ENCODE measurements at places on chromosomes 16 and 17.

- DNase-seq: peak; percentile 77
Measured at GRCh38 chr17:75516619-75517296, 430 bp downstream of the TSEN54 start.

DNA sequence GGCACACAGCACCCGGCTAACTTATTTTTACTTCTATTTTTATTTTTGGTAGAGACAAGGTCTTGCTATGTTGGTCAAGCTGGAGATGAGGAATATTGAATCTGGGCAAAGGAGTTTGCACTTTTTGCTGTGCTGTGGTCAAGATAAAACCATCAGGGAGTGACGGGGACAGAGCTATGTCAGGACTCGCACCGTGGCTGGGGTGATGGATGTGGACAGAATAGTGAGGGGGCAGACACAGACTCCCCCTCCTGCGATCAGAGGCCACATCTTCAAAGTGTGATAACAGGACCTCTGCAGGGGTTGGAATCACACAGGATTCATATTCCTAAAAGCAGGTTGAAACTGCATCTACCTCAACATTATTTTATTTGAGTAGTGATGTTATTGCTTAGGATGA, 25.6 kb downstream of the IL21R start:
- no peak for DNase-seq

GRCh38 chr17:43471585-43472160, 12.1 kb upstream of the DHX8 start:
- DNase-seq: no peak

DNA sequence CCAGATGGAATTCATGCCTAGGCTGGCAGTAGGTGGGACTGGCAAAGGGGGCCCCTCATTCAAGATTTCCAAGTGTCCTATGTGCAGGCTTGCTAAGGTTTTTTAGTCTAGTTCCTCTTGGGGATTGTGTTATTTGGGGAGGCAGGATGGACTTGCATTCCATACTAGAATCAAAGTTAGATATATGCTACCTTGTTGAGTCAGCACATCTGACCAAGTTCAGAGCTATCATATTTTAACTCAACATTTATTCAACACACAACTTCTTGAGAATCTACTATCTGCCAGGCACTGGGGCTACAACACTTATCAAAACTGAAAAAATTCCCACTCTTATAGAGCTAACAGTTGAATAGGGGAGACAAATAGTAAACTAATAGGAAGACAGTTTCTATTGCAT, 6.7 kb downstream of the GP2 start:
- DNase-seq: no peak

DNA sequence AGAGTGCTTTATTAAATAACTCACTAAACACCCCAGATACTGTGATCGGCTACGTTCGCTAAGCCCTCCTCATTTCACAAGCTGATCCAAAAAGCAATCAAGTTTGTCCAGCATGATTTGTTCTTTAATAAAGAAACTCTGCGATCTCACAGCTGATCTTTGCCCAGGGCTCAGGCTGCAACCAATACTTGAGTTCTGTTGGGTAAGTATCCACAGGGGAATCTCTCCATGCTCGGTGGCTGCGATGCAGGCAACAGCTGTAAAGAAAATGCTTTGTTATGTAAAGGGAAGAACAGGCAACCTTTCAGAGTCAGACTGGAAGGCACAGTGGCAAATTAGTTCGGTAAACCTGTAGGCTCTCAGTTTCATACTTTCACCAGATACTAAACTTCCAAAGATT, 67.5 kb downstream of the SHISA6 start:
- DNase-seq: no peak

DNA sequence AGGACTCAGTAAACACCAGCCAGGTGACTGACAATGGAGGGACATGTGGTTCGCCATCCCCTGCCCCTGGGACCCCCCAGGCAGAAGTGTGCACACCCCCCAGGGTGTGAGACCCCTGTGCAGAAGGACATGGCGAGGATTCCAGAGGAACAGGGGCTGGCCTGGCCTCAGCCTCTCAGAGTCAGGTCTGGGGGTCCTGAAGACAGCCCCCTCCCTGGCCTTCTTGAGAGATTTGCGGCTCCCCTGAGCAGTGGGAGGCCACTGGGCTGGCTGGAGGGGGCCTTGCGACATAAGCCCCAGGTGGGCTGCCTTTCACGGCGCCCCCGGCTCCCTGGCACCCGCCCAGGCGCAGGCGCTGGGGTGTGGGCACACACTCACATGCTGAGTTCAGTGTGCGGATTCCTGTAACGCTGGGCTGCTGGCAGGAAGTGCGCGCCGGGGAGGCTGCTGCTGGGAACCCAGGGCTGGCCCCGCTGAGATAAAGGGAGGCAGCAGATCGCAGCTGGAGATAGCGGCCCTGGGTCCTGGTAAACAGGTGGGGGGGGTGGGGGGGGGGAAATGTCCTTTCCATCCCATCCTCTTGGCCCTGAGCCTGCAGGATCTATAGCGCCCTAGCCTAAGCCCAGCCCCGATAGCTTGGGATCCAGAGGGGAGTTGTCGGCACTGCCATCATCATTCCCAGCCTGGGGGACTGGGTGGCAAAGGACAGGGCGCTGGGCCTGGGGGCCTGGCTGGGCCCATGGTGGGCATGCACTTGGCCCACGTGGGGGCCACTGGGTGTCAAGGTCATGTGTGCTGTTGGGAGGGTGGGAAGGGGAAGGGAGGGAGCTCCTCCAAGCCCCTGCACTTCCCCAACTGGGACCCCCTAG, 27.1 kb downstream of the TMEM235 start:
- no peak for DNase-seq

GRCh38 chr16:75288596-75289120, 37.2 kb upstream of the BCAR1 start:
- DNase-seq: no peak

GRCh38 chr17:37506678-37507077, 17.0 kb downstream of the DUSP14 start:
- no peak for DNase-seq

- no peak for DNase-seq
Measured at GRCh38 chr17:27549251-27549893, 81.6 kb upstream of the LGALS9 start.

DNA sequence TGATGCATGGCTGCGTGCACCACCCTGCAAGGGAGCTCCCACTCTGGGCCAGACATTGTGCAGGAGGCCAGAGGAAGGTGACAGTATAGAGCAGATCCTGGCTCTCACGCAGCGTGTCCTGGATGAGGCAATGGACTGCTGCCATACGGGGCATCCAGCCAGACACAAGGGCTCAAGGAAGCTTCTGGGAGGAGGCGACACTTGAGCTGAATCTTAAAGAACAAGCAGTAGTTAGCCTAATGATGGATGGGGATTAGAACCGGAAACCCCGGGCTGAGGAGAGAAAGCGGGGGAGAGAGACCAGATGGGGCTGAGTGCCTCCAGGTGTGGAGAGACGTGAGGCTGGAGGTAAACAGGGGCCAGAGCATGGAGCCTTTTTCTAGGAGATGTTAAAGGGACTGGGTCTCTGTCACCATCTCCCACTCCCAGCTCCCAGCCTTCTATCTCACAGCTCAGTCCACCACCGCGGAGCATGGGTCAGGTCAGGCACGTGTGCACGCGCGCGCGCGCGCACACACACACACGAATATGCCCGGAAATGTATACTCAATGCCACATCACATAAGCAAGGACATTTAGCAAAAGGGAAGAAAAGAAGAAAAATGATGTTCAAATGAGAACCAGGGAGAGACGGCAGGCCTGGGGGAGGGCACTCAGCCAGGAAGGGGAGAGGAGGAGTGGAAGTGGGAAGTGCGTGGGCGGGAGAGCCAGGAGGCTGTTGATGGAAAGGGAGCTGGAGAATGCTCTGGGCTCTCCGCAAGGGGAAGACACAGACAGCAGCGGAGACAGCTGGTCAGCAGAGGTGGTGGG, 46.3 kb downstream of the CCDC42 start:
- no peak for DNase-seq

- DNase-seq: no peak
Measured at GRCh38 chr17:81400154-81400977, 5.1 kb downstream of the BAHCC1 start.

- no peak for DNase-seq
Measured at GRCh38 chr16:17301593-17302135, 169.1 kb downstream of the XYLT1 start.

DNA sequence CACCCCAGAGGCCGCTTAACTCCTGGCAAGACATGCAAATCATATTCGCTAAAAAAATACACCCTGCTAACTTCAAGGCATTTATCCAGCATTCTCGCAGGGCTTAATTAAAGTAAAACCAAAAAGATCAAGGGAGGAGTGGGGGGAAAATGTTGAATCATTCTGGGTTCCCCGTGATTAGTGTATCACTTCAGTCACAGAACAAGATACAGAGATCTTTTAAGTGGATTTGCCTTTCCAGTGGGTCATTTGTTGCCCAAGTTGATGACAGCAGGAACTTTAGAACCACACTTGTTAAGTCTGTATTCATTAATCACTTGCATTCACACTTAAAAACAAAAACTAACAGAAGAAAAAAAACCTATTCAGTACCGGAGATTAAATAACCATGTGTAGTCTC, 17.3 kb downstream of the CRYBA1 start:
- no peak for DNase-seq

DNA sequence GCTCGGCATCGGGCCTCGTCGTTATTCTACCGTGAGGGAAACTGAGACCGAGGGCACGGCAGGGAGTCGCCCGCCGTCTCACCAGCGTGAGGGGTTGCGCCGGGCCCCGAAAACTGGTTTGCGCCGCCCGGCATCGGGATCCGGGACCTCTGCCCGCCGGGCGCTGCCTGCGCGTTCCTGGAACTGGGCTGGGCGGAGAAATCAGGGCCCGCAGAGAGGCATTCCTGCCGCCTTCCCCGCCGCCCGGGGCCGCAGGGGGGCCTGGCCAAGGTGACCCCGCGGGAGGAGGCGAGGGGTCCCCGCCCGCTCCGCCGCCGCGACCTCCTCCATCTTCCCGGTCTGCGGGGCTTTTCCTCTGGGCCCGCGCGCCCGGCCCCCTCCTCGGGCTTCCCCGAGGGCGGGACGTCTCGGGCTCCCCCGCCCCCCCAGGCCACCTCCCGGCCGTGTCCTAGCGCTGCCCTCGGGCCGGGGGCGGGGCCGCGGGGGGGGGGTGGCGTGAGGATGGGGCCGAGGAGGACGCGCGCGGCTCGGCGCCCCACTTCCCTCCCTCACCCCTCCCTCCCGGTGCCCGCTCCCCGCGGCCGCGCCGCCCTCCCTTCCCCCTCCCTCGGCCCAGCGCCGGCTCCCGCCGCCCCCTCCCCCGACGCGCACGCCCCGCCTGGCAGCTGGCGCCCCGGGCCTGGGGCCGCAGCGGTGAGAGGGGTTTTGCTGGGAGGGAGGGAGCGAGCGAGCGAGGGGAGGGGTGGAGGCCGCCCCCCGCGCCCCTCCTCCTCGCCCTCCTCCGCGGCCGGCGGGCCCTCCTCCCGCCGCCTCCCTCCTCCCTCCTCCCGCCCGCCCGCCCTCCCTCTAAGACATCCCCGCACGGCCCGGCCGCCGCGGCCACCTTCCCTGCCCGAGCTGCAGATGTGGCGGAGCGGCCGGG, at the start of gene GLIS2:
Gene GLIS2, plus strand, starts transcription at position 882 of the 922 bp plus-strand sequence. CDS start 16,214 bp downstream, outside the sequence.
- DNase-seq: peak; percentile 86

DNA sequence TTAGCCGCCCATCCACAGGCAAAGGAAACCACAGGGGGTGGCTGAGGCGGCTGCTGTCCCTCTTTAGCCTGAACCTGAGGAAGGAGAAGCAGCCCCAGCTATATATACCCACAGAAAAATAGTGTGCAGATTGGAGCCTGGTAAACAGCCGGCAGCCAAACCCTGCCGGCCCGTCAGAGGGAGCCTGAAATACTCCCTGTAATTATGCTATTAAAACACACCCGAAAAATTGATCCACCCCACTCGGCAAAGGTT, 6.8 kb downstream of the PIEZO1 start:
- DNase-seq: no peak

DNA sequence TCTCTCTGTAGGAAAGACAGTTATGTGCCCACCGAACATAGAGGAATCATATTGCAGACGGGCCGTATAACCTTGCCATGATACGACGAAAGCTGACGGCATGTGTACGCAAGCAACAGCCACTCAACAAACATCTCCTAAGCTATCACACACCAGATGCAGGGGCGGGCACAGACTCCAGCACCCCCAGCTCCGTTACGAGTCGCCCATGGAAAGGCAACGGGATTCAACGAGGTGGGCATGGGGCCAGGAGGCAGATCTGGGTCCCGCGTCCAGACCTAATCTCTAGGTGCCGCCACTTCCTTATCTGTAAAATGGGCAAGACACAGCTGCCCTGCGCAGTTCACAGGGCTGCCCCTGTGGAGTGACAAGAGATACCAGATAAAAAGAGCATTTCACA, 35.6 kb downstream of the ABR start:
- no peak for DNase-seq

DNA sequence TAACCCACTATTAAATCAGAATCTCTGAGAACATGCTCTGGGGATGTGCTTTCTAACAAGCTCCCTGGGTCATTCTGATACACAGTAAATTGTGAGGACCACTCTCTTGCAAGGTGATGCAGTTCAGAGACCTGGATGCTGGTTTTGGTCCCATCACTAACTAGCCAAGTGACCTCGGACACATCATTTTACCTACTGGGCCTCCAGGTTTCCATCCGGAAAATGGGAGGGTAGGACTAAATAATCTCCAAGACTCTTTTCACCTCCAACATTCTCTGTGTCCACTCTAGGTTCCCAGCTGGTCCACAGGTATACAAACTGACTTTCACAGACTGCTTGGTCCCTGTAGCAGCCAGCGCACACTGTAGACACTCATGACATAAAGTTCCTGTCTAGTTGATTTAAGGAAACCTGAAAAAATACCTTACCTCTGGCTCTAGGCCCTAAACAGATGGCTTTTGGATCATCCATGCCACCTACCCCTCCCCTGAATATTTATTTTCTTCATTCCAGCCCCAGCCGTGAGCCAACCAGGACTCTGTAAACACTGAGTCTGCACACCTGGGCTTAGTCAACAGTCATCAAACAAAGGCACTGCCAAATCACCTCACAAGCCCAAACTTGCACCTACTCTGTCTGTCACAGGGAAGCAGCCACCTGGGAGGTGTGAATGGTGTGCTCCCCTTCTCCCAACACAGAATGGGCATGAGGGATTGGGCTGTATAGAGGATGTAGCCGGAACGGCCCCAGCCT, 51.3 kb upstream of the MRPS23 start:
- DNase-seq: no peak

DNA sequence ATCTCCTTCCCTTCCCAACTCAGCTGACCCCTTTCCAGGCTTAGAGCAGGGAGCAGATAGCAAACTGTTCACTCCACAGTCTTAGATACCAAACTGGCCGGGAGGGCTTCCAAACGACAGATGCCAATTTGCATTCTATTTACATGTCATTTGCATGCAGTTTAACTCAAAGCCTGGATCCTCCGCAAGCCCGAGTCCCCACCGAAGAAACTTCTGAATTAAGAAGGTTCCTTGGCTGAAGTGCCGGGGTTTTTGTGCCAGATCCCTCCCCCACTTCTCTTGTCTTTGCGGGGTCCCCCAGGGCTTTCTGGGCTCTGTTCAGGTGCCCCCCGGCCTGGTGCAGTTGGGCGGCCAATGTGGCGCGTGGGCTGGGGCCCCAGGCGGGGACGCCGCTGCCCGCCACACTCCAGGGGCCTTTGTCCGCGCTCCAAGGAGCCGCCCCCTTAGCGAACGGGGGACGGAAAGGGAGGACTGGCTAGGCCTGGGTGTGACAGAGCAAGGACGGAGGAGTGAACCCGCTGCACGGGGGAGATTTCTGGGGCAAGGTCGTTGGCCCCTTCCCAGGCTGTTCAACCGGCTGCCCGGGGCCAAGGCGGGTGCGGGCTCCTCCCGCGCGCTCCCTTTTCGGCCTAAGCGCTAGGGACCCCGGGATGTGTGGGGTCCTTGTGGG, 1.2 kb downstream of the GPRC5B start:
- no peak for DNase-seq
